ENCODE measurements at places on chromosomes 12 and 14.

DNA sequence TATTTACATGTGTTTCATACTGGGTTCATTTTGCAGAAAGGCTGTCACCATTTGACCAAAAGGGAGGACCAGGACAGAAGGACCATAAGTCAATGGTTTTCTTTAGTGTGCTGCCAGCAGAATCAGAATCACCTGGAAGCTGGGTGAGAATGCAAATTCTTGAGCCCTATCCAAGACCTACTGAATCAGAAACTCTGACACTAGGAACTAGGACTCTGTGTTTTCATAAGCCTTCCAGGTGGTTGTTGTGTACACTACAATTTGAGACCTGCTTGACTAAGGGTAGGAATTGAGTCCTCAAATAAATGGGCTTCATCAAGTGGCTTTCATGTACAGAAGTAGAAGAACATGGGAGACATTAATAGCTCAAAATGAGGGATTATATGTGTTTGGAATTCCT lies 32.2 kb downstream of the PDE6H start:
- DNase-seq = no peak

DNA sequence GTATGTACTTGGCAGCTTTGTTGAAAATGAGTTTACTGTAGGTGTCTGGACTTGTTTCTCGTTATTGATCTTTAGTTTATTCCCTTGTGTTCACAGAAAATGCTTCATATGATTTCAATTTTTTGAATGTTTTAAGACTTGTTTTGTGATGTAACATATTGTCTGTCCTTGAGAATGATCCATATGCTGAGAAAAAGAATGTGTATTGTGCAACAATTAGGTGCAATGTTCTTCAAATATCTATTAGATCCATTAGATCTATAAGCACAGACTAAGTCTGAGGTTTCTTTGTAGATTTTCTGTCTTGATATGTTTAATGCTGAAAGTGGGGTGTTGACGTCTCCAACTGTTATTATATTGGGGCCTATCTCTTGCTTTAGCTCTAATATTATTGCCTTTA lies 879.6 kb upstream of the LRFN5 start:
- DNase-seq = no peak

GRCh38 chr12:48780381-48781025 lies 8.4 kb downstream of the ADCY6 start:
- no peak for DNase-seq

- no peak for DNase-seq
Measured at GRCh38 chr14:88631091-88631490, 68.3 kb downstream of the ZC3H14 start.

DNA sequence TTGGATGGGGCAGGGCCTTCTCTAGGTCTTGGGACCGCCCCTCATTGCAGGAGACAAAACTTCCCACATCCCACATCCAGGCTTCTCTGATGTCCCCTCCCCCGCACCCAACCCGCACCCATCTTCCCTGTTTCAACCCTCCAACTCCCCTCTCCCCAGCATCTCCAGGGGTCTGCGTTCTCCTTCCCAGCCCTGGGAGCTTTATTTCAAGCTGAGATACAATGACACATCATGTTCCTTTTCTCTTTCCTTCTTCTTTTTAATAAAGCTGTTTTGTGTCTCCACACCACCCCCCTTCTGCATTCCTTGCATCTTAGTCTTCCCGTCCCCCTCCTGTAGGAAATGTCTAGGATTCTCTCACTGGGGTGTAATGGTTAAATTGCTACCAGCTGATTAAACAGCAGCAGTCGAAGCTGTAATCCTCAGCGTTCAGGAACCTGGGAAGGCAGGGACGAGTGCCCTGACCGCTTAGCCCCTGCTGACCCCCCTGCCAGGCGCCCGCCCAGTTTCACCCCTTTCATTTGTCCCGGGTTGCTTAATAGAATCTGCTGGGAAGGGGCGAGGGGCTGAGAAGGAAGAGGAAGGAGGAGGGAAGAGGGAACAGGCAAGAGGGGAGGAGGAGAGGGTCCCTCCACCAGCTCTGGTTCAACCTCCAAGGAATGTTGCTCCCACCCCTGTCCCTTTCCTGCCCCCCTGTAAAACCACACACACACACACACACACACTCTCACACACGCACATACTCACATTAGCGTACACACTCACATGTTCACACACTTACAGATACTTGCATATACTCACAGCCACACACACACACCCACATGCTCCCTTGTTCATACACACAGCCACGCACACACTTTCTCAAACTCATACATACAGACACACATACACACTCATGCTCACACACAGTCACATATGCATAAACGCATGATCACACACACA lies 104.5 kb upstream of the MED13L start:
- no peak for DNase-seq

- no peak for DNase-seq
Measured at GRCh38 chr14:88312257-88312656, 10.8 kb downstream of the KCNK10 start.

DNA sequence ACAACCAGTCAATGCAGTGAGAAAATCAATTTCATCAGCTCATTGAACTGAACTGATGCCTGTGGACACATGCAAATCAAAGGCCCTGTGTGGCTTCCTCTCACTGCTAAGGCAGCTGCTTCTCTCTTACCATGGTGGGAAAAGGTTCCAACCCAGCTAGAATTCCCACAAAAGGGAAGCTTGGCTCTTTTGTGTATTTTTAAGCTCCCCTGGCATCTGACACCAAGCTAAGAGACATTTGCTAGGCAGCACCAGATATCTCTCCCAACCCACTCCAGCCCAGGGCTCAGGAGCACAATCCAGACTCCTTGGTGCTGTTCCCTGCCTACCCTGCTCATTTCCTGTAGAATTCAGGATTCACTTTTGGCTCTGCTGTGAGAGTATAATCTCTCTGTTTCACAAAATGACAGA lies 129.6 kb downstream of the GXYLT1 start:
- no peak for DNase-seq
